ENCODE measurements at places on chromosomes 11 and 22.

GRCh38 chr11:19603771-19604170 lies 108.9 kb upstream of the NAV2 start:
- DNase-seq: no peak

- no peak for DNase-seq
Measured at GRCh38 chr11:59558270-59558643, 46.9 kb downstream of the OR4D9 start.

GRCh38 chr22:41217553-41218157 lies 12.5 kb downstream of the L3MBTL2 start:
- DNase-seq: no peak

DNA sequence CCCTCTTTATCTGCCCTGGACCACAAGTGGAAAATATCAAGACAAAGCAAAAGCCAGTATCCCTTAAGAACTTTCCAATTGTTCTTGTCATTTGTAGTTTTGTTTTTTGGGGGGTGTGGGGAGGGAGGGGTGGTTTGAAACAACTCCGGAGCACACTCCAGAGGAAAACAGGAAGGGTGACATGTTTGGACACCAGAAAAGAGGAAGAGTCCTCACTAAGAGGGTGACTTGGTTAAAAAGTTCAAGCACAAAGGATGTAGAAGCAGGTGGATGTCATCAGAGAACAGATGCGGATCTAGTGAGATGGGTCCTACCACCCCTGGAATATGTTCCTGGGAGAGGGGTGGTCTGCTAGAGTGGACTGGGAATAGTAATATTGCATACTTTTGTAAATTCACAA lies 25.8 kb downstream of the ADAMTS8 start:
- DNase-seq: no peak

- DNase-seq: no peak
Measured at GRCh38 chr11:3995307-3995706, 99.3 kb upstream of the RRM1 start.
